ENCODE measurements at places on chromosomes 12 and 14.

DNA sequence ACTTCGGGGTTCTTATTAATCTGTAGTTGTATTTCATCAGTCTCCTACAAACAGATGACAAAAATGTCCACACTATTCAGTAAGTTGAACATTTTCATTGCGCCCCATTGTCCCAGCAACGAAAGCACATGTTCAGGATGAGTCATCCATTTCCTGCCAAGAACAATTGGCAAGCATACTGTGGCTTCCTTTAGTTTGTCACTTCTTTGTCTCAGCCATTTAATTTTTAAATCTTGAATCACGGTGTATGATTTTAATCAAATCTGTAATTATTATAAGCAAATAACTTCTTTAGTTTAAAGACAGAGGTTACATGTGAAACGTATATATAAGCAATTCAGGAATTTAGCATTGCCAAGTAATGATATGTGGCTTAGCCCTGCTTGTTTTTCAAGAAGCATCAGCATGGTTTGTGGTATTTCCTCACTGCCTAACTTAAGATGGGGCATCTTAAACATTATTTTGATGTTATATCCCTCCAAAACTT, 211.3 kb upstream of the KRR1 start:
- DNase-seq, result peak; percentile 11

DNA sequence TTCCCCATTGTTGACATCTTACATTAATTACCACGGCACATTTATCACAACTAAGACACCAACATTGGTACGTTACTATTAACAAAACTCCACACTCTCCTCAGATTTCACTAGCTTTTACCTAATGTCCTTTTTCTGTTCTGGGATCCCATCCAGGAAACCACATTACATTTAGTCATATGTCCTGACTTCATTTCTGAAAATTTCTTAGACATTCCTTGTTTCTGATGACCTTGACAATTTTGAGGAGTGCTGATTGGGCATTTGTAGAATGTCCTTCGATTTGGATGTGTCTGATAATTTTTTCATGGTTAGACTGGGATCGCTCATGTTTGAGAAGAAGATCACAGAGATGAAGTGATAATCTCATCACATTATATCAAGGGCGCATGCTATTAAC, 34.6 kb upstream of the ACSM4 start:
- DNase-seq, result no peak

- no peak for DNase-seq
These were observed 57.4 kb downstream of the DAAM1 start for GRCh38 chr14:59245809-59246295.

DNA sequence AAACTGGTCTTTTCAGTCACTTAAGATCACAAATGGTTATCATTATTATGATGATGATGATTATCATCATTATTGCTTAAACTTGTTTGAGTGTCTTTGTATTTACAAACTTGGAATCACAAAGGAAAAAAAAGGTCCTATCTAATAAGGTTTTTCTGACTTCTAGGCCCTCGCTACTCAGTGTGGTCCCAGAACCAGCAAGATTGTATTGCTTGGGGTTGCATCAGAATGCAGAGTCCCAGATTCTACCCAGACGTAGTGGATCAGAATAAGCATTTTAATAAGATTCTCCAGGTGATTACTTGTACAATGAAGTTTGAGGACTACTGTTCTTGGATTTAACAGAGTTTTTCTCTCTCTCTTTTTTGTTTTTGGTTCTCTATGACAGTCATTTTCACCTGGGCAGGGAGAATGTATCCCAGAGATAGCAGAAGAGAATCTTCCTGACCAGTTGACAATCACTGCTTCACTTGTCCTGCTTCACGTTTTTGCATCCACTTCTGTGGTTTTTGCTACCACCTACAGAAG, 29.3 kb upstream of the PPP1R12A start:
- DNase-seq, result no peak

GRCh38 chr12:65532764-65533163, 254.3 kb downstream of the MSRB3 start:
- DNase-seq, result no peak

GRCh38 chr12:21697904-21698630, 40.4 kb upstream of the LDHB start:
- peak; percentile 2 for DNase-seq

- no peak for DNase-seq
These were observed 70.5 kb downstream of the SERPINA3 start for GRCh38 chr14:94682736-94683135.

Data from CD14-positive monocyte (primary cell).